DMS79 treated with DMSO at 0.1 percent for 48 hours (cell line): ENCODE measurements at places on chromosomes 16 and 17.
A peak's percentile ranks its signal among the peaks of the same experiment; 100 is the strongest.

DNA sequence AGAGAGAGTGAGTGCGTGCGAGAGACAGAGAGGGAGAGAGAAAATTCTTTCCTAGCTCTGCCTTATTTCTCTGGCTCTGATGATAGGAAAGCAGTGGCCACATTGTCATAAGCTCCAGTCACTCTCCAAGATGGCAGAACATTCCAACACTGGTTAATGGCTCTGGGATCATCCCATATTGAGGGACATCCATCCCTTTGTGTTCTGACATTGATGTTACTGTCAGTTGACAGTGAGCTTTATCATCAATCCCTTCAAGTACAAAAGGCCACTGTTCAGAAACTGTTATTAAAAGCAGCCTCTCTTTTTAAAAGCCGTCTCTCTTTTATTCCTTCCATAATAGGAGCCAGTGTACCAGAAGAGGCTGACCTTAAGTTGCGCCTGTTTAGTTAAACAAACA lies 1084.9 kb upstream of the RBFOX1 start:
- no peak for DNase-seq

DNA sequence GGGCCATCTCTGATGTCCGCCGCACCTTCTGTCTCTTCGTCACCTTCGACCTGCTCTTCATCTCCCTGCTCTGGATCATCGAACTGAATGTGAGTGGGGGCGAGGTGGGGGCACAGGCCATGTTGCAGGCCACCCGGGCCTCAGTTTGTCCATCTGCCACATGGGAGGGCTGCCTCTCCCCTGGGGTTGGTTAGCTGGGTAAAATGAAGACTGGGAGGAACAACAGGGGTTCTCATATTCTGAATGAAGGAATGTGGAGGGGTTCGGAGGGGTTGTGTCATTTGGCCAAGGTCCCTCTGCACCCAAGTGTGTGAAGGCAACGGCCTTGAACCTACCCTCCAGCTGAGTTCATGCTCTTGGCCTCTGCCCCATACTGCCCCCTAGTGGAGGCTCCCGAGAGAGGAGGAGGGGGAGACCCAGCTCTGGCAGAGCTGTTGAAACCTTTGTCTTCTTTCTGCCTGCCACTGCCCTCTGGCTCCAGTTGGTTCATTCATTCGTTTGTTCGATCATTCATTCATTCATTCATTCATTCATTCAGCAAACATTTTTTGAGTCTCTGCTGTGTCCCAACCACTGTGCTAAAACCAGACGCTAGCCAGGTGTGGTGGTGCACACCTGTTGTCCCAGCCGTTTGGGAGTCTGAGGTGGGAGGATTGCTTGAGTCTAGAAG lies 11.4 kb upstream of the TCAP start:
- no peak for DNase-seq

- DNase-seq: no peak
These were observed 39.9 kb downstream of the OTOA start for GRCh38 chr16:21703589-21704174.

- no peak for DNase-seq
These were observed 20.1 kb downstream of the FAM83G start for GRCh38 chr17:18984273-18985114.

GRCh38 chr16:14502932-14503741 lies 126.9 kb downstream of the PARN start:
- no peak for DNase-seq

GRCh38 chr16:84072014-84072413 lies 29.4 kb upstream of the SLC38A8 start:
- DNase-seq: no peak

DNA sequence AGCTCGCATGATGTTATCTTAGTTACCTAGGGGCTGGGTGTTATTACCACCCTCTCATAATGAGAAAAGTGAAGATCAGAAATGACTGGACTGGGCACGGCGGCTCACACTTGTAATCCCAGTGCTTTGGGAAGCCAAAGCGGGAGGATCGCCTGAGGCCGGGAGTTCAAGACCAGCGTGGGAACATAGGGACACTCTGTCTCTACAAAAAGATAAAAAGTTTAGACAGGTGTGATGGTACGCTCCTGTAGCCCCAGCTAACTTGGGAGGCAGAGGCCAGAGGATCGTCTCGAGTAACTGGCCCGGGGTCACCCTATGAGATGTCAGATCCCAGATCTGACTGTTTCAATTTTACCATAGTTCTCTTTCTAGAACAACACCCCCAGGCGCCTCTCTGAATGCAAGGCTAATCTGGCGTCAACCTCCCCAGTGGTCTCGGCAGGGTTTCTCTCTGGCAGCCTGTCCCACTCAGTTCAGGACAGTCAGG lies 1.9 kb upstream of the CCDC102A start:
- DNase-seq: no peak

DNA sequence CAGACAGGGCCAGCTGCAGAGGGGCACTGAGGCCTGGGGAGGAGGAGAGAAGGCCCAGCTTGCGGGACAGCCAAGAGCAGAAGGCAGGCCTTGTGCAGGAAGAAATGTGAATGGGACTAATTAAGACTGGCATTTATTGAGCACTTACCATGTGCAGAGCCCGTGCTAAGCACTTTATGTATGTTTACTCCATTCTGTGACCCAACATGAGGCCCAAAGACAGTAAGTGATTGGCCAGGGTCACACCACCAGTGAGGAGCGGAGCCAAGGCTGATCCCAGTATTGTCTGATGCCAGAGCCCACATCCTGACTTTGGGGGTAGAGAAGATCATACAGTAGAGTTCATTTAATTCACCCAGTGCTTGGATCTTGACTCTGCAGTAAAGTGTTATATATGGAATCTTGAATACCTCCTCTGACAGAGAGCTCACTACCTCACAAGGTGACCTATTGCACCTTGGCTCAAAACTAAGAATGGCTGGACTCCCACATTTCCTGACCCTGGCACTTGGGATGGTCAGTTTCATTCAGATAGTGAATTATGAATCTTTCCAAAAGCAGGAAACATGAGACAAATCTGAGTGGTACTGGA lies 13.6 kb downstream of the KATNB1 start:
- DNase-seq: no peak

GRCh38 chr16:15966836-15967546 lies 17.6 kb downstream of the ABCC1 start:
- no peak for DNase-seq

DNA sequence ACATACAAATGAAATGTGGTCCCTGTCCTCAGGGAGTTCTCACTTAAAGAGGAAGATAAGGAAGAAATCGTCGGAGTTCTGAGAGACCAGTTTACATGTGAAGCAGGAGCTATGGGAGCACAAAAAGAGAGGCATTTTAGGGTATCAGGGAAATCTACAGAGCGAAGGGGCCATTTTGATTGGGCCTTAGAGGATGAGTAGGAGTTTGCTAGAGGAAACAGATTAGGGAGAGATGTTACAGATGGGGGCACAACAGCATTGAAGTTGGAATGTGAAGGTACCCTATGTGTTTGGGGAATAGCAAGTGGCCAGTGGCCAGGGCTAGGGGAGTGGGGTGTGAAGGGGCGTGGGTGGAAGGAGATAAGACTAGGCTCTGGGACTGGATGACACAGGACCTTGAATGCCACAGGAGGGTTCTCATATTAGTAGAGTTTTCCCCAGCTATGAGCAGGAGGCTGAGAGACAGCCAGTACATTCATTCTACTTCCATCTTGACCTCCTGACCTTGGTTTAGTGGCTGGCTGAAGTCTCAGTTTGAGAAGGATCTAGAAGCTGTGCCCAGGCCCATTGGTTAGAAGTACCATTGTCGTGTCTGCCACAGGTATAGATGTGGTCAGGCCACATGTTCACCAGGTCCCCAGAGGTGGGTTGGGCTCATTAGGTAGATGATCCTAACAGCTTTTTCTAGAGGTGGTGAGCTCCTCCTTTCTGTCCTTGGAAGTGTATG lies 34.8 kb downstream of the CPNE2 start:
- DNase-seq: no peak

DNA sequence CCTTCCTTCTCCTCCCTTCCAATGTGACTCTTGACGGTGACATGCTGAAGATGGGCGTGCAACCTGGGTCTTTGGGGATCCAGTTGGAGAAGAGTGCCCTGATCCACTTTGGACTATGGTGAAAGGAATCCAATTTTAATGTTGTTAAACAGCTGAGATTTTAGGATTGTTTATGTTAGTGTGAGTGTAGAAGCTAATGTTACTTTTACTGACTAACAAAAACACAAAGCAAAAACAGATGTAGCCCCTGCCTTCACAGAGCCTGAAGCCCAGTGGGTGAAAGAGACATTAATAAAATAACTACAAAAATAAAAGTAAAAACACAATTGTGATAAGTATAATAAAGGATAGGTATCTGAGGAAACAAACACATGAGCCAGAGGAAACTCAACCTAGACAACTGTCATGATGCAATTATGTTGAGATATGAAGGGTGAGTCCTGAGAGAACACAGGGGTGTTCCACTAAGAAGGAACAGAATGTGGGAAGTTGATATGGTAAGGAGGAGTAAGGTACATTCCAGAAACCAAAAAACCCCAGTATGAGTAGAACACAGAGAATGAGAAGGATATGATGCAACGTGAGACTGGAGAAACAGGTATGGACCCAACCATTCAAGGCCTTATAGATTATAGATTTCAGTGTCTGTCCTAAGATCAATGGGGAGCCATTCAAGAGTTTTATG lies 115.1 kb upstream of the PMFBP1 start:
- no peak for DNase-seq

DNA sequence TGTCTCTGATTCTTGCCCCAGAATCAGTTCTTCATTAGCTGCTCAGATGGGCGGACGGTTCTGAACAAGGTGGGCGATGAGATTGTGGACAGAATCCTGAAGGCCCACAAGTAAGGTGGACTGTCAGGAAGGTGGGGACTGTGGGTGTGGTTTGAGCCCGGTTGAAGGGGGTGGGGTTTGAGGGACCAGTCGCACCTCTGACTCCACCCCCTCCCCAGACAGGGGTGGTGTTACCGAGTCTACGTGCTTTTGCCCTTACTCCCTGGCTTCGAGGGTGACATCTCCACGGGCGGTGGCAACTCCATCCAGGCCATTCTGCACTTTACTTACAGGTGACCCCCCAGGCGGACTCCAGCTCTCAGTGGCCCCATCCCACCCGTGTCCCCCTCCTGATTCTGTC lies 11.3 kb downstream of the PLD2 start:
- no peak for DNase-seq

DNA sequence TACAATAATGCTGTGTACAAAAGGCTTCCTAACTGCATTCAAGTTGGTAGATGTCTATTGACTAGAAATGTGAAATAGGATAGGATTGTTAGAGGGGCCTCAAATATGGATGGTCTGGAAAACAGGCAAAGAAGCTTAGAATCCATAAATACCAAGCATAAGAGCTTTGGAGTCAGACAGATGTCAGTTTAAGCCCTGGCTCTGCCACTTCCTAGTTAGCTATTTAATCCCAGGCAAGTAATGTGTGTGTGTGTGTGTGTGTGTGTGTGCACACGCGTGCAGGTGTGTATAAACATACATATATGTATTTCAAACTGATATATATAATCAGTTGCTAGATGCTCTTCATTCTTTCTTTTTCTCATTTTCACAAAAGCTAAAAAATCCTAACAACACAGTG lies 66.7 kb downstream of the MMD start:
- no peak for DNase-seq

DNA sequence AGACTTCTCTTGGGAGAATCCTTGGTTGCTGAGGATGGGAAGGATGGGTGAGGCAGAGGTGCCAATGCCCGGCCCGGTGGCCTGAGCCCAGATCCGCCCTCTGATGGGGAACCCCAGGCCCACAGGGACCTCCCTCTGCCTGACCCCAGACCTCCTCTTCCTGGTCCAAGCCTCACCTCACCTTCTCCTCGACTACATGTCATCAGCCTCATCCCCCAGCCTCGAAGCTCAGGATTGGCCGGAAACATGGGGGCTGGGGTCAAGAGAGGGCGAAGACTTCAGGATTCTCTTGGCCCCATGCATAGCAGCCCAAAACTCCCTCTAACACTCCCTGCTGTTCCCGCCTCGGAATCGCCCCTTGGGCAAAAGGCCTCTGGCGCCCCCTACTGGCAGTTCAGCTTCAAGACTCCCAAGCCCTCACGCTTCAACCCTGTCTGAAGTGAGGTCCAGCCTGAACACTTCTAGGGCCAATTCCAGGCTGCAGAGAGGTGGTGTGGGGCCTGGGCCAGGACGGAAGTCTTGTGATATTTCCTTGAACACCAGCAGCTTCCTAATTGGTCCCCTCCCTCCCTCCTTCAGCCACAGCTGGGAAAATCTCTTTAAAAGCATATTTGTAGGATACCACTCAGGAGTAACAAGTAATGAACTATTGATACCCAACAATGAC lies 47.2 kb downstream of the ARHGAP27 start:
- DNase-seq: peak; percentile 85

DNA sequence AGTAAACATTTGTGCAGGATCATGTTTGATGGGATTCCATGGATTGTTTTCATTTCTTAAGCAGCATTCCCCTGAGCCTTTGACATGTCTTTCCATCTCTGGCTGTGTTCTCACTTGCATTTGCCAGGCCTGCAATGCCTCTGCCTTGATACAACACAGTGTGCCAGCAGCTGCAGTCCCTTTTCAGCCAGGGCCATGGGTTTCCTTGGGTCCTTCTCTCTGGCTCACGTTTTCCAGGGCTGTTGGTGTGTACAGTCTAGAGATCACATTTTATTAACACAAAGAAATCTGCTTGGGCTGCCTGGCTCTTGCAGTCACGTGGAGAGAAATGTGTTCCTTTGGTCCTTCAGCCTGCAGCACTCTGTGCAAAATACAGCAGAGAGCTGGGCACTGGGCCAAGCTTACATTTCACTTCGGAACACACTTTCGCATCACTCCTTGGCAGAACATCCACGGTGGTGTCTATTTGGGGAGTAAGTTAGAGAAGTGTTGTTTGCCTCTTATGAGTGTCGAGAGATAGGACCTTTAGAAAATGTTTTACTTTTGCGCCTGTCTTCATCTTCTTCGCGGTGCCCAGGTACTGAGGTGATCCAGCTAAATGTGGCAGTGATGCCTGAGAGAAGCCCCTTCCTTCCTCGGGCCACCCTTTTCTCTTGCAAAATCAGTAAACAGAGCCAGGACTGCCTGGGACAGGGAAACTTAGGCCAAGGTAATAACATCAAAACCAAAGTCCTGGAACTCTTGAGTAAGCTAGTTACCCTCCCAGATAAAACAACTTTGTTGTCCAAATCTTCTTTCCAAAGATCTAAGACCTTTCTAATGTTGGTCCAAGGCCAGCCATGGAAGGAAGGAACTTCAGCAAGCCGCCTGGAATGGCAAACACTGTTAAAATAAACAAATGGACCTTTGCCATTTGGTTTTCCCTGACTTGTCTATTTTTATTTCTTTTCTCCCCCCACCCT lies 20.9 kb downstream of the HLF start:
- DNase-seq: peak; percentile 80

DNA sequence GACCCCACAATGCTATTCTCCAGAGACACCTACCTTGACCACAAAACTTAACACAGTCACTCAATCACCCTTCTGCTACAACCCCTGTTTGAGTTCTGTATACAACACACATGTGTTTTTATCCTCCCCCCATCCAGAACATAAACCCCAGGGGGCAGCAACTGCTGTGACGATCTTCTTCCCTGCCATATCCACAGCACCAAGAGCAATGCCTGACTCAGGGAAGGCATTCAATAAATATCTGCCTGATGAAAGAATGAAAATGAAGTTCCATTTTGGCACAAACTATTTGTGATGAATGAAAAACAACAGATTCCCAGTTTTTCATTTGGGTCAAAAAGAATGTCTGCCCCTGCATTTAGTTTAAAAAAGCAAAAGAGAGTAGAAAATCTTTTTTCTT lies 27.0 kb downstream of the ASIC2 start:
- no peak for DNase-seq

- DNase-seq: no peak
These were observed 29.4 kb downstream of the MSI2 start for GRCh38 chr17:57285701-57286100.

GRCh38 chr16:23293016-23293415 lies 9.1 kb upstream of the SCNN1B start:
- no peak for DNase-seq
